Activated naive CD4-positive, alpha-beta T cell treated with anti-CD3 and anti-CD28 coated beads, Interleukin-2, amount 10 ng/mL, durations not matched to agents 5 hours and 36 hours (primary cell): ENCODE measurements at places on chromosomes 2 and 18. TPM values are rescaled to one million over a fixed set of nuclear protein-coding genes. Genes with fewer than 3 reads are reported as not detected.

Gene SOX11
- total RNA-seq, result not detected

Gene SLC38A11
- total RNA-seq, result not detected

Gene SH3RF3
- 0.43 TPM for total RNA-seq

Gene GNLY
- 26.3 TPM for total RNA-seq

Gene DSEL
- 0.08 TPM for total RNA-seq

Gene POTEI
- not detected for total RNA-seq

Gene TNFRSF11A
- total RNA-seq, result 15.8 TPM

Gene HOXD13
- not detected for total RNA-seq

Gene SERPINB12
- not detected for total RNA-seq

Gene FAHD2B
- 20.5 TPM for total RNA-seq

Gene B3GNT7
- not detected for total RNA-seq

Gene BAZ2B
- total RNA-seq, result 8.4 TPM

Gene CKAP2L
- total RNA-seq, result 45.9 TPM

Gene SLC4A3
- total RNA-seq, result not detected

Gene ALMS1
- total RNA-seq, result 21.8 TPM

Gene SRD5A2
- total RNA-seq, result not detected

Gene LYG2
- total RNA-seq, result not detected

Gene IL1B
- not detected for total RNA-seq

Gene ERBB4
- total RNA-seq, result not detected
